ENCODE measurements at places on chromosomes 7 and 10.

DNA sequence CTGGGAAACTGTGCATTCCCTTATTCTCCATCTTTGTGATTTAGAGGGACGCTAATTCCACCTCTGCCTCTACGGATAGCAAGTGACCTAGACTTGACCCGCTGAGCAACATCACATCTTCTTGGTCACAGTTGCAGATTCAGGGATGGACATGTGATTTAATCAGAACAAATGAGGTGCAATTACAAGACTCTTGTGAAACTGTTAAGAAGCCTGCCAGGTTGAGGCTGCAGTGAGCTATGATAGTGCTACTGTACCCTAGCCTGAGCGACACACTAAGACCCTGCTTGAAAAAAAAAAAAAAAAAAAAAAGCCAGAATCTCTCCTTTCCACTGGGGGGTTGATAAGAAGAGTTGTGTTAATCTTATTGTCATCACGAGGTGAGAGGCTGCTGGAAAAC lies 14.4 kb downstream of the MPLKIP start:
- DNase-seq: no peak

DNA sequence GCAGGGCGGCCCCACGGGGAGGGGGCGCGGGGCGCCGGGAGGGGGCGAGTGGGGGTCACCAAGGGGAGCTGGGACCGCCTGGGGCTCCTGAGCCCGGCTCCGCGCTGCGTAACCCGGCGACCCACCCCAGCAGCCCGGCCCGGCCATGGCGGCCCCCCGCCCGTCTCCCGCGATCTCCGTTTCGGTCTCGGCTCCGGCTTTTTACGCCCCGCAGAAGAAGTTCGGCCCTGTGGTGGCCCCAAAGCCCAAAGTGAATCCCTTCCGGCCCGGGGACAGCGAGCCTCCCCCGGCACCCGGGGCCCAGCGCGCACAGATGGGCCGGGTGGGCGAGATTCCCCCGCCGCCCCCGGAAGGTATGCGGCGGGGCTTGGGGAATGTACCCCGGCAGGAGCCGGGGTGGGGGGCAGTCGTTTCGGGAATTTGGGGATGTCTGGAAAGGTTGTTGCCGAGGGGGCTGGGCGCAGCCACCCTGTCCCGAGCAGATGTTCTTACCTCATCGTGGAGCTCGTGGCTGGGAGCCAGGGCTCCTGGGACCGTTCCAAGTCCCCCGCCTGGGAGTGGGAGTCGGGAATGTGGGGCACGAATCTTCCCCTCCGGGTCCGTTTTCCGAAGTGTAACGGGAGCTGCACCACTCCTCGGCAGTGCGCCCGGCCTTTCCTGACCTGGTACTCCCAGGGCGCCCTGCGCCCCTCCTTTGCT lies 431 bp downstream of the ZYX start:
- no peak for DNase-seq

DNA sequence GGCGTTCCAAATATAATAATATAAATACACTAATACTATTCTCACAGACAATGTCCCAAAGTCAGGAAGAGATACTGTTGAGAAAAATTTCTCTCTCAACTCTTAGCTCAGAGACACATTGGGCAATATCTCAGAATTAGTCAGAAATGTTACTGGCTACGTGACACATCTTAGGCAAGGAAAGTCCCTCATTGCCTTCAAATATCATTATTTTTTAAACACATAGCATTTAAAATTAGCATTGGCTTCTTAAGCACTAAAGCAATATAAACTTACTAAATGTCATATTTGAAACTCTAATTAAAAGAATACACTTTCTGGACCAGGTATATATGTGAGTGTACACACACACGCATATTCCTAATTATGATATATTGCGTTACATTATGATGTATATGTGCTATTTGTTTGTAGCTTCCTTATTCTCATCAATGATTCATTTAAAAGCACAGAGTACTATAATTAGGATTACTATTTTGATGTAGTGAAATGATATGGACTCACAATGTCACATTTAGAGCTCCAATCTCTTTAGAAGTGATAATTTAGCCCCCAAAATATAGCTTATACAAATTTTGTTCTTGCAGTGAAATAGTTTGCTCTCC lies 255.8 kb downstream of the TWIST1 start:
- DNase-seq: no peak

GRCh38 chr7:72709909-72710308 lies 118.1 kb downstream of the TYW1B start:
- no peak for DNase-seq

All from central memory CD4-positive, alpha-beta T cell (primary cell).